ENCODE measurements at places on chromosomes 16 and 17.

DNA sequence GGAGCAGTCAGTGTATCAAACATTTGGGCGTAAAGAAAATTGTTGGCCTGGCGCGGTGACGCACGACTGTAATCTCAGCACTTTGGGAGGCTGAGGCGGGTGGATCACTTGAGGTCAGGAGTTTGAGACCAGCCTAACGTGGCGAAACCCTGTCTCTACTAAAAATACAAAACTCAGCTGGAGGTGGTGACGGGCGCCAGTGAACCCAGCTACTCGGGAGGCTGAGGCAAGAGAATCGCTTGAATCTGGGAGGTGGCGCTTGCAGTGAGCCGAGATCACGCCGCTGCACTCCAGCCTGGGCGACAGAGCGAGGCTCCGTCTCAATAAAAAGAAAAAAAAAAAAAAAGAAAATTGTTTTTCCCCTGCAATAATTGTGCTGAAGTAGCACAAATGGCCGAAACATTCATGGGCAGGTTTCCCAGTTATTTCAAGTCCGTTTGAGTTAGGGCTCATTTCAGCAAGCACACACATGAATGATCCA, 1.4 kb downstream of the GCSH start:
- DNase-seq = no peak

GRCh38 chr16:54284931-54285413, 1.6 kb downstream of the IRX3 start:
- no peak for DNase-seq

DNA sequence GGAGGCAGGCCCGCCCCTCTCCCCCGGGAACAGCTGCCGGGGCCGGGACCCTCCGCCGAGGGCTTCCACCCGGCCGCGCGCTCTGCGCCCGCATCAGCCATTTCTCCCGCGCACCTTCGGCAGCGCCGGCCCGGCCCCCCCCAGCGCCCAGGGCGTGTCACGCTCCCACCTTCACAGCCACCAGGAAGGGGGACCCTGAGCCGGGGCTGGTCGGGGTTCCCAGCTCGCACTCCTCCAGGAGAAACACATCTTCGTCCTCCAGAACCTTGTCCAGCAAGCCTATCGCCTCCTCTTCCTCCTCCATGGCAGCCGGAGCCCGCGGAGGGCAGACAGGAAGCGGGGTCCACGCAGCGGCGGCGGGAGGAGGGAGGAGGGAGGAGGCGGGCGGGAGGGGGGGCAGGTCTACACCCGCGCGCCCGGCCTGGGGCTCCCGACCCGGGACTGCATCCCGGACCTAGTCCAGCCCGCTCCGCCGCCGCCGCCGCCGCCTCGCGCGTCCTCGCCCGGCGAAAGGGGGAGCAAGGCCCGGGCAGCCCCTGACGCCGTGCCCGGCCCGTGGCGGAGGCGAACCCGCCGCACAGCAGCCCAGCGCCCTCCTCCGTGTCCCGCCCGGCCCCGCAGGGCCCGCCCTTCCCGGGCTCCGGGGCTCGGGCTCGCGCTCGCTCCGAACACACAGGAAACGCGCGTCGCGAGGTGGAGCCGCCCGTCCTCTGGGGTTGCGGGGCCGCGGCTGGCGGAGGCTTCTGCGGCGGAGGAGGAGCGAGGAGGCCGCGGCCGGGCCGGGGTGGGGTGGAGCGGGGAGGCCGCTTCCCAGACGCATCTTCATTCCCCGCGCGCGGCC, 70.8 kb downstream of the ABR start:
- peak; percentile 22 for DNase-seq

- DNase-seq = no peak
Observed at GRCh38 chr17:12133183-12133582, 112.5 kb downstream of the MAP2K4 start.

- no peak for DNase-seq
Observed at GRCh38 chr16:55329791-55330428, 5.9 kb downstream of the IRX6 start.

DNA sequence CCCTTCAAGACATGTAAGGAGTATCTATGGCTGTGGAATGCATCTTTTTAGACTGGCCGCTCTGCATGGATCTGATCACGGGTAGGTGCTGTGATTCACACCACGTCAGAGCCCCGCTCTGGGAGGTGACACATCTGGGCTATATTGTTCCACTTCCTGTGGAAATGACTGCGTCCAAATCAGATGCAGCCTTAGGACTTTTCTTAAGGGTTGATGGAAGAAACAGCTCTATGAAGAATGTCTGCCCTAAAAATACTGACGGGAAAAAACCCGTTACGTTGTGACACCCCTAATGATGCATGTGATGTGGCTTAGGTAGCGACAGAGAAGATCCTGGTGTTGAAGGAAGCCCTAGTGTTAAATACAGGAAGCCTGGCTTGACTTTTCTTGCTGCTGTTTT, 12.2 kb downstream of the BANP start:
- DNase-seq = peak; percentile 48

DNA sequence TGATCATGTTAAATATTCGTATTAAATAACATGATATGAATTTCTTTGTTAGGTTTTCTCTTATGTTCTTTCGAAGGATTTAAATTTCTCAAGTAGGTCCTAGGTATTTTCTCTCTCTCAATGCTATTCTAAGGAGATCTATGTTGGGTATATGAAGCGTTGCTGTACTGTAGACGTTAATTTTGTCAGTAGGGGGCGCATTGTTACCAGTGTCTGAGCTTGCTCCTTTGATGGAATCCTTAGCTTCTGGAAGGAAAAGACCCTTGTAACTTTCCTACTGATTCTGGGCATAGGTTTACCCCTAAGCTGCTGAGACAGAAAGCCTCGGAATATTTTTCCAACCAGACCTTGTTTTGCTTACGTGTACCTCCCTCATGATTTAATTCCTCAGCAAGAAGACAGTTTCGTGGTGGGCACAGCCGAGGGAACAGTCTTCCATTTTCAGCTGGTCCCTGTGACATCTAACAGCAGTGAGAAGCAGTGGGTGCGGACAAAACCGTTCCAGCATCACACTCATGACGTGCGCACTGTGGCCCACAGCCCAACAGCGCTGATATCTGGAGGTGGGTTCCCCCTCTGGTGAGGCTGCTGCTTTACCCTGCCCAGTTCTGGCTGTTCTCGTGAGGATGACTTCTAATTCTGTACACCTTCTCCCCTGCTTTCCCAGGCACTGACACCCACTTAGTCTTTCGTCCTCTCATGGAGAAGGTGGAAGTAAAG, 17.9 kb downstream of the UTP4 start:
- peak; percentile 24 for DNase-seq

DNA sequence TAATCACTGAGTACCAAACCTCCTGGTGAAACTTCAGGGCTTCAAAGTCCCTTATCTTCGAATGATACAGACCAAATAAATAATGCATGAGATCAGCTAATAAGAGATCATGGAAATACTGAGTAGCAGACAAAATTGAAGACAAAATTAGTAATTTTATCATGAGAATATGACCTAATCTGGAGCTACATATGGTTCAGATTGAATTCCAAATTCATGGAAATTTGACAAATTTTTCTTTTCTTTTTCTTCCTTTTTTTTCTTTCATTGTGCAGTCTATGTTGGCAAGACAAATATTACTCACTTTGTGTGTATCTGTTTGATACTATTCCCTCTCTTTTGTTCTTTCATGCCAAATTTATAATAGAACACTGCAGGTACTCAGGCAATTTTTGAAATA, 218.1 kb upstream of the KCNJ16 start:
- no peak for DNase-seq

- peak; percentile 46 for DNase-seq
Observed at GRCh38 chr17:49851387-49852291, 3.8 kb upstream of the TAC4 start.

GRCh38 chr16:50442221-50442620, 73.4 kb upstream of the BRD7 start:
- no peak for DNase-seq

DNA sequence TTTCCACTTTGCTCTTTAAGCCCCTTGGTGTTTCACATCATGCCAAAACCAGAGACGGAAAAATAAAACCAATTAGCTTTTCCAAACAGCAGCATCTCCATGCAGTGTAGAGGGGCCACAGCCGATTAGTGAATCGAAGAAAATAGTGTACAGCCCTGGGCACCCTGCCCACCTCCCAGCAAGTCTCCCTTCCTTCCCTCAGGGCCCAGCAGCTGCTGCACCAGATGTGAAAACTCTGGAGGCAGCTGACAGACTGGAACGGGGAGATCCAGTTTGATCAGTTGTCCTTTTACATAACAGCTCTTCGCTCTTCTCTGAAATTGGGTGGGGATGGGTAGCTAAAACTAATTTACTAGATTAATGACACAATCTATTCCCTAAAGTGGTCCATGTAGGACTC, 19.3 kb downstream of the TMEM11 start:
- DNase-seq = no peak

- no peak for DNase-seq
Observed at GRCh38 chr17:12316021-12316420, 295.3 kb downstream of the MAP2K4 start.

GRCh38 chr17:75173526-75173925, 9.2 kb downstream of the SUMO2 start:
- no peak for DNase-seq

DNA sequence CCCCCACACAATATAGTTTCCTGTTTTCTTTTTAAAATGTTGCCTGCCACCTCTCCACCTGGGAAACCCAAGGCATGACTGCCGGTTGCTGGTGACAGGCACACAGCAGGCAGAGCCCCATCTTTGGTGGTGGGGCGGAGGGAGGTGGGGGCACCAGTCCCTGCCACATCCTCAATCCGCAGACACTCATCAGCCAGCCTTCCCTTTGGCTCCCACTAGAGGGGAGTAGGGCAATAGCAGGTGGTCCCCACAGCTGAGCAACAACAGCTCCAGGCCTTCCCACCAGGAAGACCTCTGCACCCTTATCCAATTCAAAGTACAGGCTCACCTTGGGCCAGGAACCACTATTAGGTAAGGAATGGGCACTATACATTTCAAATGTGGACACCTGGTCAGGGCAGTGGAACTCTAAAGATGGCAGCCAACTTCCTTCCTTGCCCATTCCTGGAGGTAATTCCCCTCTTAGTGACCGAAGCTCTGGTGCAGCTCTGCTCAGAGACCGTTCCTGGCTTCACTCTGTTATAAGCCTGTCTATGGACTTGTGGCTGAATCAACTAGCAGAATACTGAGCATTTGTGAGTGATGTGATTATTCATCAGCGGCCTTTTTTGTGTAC, 13.9 kb downstream of the RECQL5 start:
- no peak for DNase-seq

DNA sequence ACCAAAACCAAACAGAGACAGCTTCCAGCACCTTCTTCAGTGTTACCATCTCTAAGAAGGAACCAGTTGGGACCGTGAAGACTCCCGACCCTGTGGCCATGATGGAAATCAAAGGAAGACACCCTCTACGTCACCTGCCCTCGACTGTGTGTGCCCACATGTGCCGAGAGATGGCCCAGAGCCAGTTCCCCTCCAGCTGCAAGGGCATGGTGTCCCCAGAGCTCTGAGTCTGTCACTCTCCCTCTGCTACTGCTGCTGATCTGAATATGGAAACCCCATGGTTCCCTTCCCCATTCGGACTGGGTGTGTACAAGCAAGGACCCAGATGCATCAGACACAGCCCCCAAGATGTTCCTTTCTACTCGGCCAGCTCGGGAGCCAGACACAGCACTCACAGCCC, 76.4 kb downstream of the SOCS1 start:
- DNase-seq = no peak

DNA sequence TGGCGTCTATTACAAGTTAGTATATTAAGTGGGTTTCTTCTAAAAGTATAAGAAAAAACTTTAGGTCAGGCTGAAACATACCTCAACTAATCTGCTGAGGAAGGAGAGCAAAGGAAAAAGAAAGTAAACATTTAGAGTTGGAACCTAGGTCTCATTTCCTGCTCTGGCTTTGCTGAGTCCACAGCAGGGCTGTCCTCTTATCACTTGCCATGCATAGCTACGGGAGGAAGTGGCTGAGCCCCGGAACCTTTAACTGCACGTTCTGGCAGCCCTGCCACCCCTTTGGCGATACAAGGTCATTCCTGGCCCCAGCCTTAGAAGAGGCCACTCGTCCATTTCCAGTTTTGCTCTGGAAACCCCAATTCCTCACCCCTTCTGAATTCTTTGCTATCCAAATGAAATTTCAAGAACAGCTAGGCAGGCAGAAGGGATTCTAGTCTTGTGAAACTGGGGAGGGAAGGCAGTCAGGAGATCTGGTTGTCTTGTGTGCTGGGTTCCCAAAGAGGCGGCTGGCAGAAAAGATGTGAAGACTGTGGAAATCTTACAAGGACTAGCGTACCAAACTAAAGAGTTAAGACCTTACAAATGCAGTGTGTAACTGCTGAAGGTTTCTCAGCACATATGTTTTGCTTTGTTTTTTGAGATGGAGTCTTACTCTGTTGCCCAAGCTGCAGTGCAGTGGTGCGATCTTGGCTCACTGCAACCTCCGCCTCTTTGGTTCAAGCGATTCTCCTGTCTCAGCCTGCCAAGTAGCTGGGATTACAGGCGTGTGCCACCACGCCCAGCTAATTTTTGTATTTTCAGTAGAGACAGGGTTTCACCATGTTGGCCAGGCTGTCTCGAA, 19.1 kb downstream of the WIPI1 start:
- no peak for DNase-seq

GRCh38 chr17:46862949-46863348, 11.6 kb downstream of the WNT9B start:
- DNase-seq = no peak

GRCh38 chr17:4978726-4979125, 8.7 kb downstream of the CAMTA2 start:
- no peak for DNase-seq

- no peak for DNase-seq
Observed at GRCh38 chr16:17246974-17247732, 223.6 kb downstream of the XYLT1 start.

DNA sequence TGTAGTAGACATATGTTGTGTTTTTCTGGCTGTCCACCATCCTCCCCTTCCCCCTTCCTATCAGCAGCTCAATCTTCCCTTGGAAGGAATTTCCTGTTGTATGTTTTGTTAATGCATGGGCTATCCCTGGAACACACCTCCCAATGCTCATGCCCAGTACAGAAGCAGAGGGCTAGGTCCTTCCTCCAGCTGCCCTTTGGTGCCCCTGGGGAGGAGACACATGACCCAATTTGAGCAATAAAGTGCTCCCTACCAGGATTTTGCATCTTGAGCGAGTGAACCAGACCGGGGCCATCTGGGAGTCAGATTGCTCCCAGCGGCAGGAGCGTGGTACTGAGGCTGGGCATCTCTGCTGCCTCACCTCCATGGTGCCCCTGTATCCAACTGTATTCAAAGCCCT, 141.5 kb upstream of the MED13 start:
- DNase-seq = no peak

- peak; percentile 58 for DNase-seq
Observed at GRCh38 chr17:50200457-50201275, 765 bp downstream of the COL1A1 start.
